ENCODE measurements at places on chromosomes 4 and X. TPM values are rescaled to one million over a fixed set of nuclear protein-coding genes. Genes with fewer than 3 reads are reported as not detected.

ATP1B4 gene
- not detected for total RNA-seq

BST1 gene
- 19.9 TPM for total RNA-seq

MPC1L gene
- total RNA-seq, result not detected

WWC2 gene
- total RNA-seq, result 26.3 TPM

RTL5 gene
- 1.6 TPM for total RNA-seq

Data from smooth muscle cell of bladder (primary cell).